ENCODE measurements at places on chromosomes 13 and 19.

DNA sequence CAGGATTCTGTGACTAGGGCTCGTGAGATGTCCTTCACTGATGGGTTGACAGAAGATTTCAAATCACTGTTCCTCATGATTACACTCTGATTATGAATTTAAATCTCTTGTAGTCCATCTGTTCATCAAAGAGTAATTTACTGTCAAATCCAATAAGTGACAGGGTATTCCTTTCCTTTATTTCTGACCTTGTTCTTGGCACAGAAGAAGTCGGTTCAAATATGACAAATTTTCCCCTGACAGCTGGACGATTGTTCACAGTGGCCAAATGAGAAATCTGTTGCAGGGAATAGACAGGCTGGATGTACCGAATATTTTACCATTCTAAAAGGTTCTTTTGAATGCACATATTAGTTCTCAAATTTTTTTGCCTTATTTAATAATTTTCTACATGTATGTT is 767.3 kb upstream of the GPC6 start:
- DNase-seq: no peak

GRCh38 chr19:52217576-52217975 is 27.7 kb downstream of the PPP2R1A start:
- DNase-seq: no peak

GRCh38 chr13:93875547-93875946 is 603.9 kb downstream of the DCT start:
- DNase-seq: no peak

GRCh38 chr19:14023404-14024235 is 4.3 kb upstream of the RLN3 start:
- DNase-seq: peak; percentile 89

GRCh38 chr13:30159446-30159839 is 147.9 kb downstream of the KATNAL1 start:
- peak; percentile 73 for DNase-seq

DNA sequence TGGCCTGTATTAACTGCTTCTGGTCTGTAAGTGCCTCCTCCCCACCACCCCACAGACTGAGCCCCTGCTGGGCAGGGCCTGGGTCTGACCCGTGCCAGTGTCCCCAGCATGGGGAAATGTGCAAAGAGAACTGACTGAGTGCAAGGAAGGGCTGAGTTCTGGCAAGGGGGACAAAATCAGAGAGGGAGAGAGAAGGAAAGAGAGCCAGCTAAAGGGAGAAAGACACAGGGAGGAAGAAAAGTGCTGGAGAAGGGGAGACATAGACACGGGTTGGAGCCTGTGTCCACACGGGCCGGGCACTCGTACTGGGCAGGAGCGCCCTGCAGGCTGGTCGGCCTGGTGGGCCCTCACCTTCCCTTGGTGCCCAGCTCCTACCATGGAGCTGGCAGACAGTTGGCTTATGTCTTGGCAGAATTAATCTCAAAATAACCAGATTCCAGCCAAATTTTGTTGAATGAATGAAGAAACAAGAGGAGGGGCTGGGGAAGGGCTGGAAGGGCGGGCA is 1.2 kb downstream of the NKG7 start:
- no peak for DNase-seq

- peak; percentile 93 for DNase-seq
These were observed at the start of gene TFDP1 for GRCh38 chr13:113584205-113584869. Gene TFDP1, plus strand, starts transcription at chr13:113584753. Its CDS starts 1,085 bp downstream, at chr13:113585838.

DNA sequence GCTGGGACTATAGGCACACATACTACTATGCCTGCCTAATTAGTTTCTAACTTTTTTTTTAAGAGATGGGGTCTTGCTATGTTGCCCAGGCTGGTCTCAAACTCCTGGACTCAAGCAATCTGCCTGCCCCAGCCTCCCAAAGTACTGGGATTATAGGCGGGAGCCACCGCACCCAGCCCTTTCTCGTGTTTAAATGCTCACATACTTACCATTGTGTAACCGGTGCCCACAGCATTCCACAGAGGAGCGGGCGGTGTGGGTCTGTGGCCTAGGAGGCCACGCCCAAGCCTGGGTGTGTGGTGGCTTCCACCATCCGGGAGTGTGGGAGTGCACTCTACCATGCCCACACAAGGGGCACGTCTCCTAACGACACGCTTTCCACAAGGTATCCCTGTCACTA is 7.7 kb downstream of the LMNB2 start:
- DNase-seq: no peak

- no peak for DNase-seq
These were observed 29.2 kb downstream of the COG6 start for GRCh38 chr13:39684531-39685137.

- no peak for DNase-seq
These were observed 50.5 kb upstream of the PARP4 start for GRCh38 chr13:24563087-24563486.

- peak; percentile 89 for DNase-seq
These were observed 31.5 kb upstream of the HIF3A start for GRCh38 chr19:46265217-46265828.

- no peak for DNase-seq
These were observed 28.8 kb downstream of the ZNF91 start for GRCh38 chr19:23366437-23366836.

- DNase-seq: no peak
These were observed 200.5 kb upstream of the IRS2 start for GRCh38 chr13:109986851-109987250.

DNA sequence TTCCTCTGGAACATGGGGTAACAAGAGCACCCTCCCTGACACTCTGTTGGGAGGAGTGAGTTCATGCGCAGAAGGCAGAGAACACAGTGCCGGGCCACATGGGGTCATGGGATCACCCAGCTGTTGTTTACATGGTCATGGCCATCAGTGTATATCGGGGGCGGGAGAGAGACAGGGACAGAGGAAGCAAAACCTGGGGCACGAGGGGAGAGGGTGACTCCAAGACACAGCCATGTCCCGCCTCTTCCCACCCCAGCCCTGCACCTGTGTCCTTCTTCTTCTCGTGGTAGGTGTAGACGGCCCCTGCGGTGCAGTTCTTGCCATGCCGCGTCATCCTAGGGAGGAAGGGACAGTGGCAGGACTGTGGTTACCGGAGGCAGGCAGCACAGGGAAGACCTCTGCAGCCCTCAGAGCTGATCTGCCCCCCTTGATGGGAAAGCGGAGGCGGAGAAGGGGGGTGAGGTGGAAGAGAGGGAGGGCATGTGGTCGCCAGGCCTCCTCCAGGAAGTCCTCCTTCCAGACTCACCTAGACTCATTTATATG is 19.9 kb downstream of the NOSIP start:
- no peak for DNase-seq

GRCh38 chr19:56476651-56477428 is at the start of gene ZNF667:
Gene ZNF667, minus strand, starts transcription at chr19:56477345. Its CDS starts 14,975 bp downstream, at chr19:56462370.
- peak; percentile 57 for DNase-seq

- DNase-seq: no peak
These were observed 36.4 kb downstream of the ANKRD27 start for GRCh38 chr19:32638625-32639024.

- DNase-seq: no peak
These were observed 35.4 kb downstream of the WDFY2 start for GRCh38 chr13:51619614-51620013.

GRCh38 chr19:42152910-42153671 is 20.8 kb upstream of the POU2F2 start:
- no peak for DNase-seq

DNA sequence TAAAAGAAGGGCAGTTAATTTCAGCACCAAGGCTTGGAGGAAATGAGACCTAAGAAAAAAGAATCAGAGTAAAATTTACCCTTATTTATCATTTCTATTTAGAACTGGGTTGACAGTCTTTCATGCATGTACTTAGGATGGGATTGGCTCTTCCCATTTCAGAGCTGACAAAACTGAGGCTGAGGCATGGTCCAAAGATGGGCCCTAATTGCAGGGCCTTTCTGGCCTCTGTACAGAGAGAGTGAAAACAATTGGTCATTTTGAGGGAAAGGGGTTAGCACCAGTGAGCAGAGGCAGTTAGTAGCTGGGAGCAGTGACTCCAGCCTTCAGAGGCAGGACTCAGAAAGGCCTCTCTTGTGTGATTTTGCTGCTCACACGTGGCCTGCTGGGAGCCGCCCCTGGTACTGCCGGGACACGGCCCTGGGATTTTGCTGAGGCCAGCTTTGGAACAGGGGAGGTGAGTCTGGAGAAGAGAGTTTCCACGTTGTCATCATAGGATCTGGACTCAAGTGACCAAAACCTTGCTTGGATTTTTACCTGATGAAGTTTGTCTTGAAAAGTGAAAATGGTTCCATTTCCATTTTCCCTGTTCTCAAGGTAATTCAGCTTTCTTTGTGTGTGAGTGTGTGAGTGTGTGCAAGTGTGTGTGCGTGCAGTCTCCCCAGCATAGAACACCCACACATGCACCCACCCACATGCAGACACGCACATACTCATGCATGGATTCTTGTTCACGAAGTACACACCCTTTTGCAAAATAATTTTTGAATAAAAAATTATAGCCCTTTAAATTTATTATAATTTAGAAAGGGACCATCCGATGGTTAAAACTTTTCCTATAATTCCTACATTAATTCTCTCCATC is at the start of gene ZNF536:
TSS of gene ZNF536 (plus strand) at position 425 of the 865 bp plus-strand sequence. CDS start 71,179 bp downstream, outside the sequence.
- no peak for DNase-seq

DNA sequence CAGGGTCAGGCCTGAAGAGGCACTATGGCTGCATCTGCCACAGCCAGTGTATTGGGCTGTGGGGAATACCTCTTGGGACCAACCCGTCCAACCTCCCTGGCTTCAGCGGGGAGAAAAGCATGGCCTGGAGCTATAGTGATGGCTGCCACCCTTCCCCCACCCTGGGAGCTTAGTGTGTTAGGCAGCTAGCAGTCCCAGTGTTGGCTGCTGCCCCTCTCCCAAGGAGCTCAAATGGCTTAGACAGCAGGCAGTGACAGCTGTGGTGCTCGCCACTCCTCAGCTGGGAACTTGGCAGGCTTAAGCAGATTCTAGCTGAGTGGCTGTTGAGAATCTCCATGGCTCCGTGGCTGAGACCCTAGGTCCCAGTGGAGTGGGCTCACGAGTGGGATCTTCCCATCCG is 19.7 kb downstream of the ACOD1 start:
- peak; percentile 54 for DNase-seq

DNA sequence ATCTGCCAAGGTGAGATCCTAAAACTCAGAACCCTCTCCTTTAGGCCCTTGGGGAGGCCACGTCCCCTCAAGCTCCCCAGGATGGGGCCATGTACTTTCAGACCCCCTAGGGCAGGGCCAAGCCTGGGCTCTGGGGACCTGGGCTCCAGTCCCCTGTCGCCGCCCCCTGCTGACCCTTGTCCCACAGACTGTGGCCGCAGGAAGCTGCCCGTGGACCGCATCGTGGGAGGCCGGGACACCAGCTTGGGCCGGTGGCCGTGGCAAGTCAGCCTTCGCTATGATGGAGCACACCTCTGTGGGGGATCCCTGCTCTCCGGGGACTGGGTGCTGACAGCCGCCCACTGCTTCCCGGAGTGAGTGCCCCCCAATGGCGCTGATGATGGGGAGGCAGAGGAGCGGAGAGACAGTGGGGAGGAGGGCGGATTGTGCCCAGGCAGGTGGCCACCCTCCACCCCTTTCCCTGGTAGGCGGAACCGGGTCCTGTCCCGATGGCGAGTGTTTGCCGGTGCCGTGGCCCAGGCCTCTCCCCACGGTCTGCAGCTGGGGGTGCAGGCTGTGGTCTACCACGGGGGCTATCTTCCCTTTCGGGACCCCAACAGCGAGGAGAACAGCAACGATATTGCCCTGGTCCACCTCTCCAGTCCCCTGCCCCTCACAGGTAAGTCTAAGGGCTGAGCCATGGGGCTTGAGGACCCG is 18.8 kb downstream of the HPN start:
- DNase-seq: no peak

DNA sequence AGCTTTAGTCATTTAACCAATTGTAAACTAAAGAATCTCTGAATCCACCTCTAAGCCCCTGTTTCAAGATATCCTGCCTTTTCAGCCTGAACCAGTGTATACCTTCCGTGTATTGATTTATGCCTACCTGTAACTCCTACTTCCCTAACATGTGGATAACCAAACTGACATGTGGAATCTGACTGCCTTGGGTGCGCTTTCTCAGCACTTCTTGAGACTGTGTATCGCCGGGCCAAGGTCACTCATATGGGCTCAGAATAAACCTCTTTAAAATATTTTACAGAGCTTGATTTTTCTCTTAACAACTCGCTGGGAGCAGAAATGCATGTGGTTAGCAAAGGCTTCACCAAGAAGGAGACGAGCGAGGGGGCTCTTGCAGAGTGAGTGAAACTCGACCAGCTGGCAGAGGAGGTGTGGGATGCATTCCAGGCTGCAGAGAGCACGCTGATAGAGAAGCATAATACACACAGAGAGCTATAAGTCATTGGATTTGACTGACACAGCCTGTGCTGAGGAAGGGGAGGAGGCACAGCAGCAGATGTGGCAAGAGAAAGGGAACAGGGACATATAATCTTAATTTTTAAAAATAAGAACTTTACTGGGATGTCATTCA is 268.2 kb upstream of the MAB21L1 start:
- DNase-seq: no peak
